SHP77 (cell line): ENCODE measurements at places on chromosomes 2 and 18.

DNA sequence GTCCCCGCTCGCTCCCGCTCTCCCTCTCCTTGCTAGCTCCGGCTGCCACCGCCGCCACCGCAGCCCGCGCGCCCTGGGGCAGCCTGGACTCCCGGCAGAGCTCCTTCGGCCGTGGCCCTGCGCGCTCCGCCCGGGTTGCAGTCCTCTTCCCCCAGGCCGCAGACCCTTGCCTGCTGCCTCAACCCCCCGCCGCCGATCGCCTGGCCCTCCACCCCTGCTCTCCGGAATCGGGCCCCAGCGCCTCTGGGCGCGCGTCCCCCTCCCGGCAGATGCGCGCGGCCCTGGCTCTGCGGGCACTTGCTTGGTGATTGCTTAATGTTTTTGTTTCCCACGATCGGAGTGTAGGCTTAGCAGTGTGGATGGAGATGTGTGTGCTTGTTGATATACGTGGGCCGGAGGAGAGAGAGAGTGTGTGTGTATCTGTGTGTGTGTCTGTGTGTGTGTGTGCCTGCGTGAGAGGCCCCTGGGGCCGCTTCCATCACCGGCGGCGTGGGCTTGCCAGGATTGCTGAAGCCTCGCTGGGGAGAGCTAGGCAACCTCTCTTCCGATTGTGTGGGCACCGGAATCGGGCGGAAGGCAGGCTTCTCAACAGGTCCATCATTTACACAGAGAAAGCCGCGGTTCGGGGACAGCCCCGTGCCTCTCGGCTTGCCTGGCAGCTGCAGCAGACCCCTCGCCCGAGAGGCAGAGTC, 877 bp downstream of the INHBB start:
- DNase-seq: no peak

DNA sequence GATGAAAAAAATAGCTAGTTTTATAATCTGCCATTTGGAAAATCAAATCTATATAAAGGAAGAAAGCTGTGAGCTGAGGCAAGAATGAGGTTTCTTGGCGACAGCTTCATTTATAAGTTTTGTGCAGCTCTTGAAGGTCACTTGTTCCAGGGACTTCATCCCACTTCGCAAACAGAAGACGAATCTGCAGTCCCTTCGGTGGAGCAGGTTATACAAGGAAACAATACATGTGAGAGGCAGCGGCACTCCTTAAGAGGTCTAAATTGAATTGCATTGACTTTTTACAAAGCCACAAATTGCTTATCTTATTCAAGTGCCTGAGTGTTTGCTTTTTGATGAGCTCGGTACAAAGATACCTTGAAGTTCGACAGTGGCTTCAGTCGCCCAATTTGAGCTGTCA, 72.2 kb downstream of the C1QL2 start:
- no peak for DNase-seq

- DNase-seq: no peak
Measured at GRCh38 chr2:150426724-150427123, 60.7 kb downstream of the RND3 start.

- DNase-seq: no peak
Measured at GRCh38 chr18:78246050-78246449, 733.6 kb upstream of the SALL3 start.

DNA sequence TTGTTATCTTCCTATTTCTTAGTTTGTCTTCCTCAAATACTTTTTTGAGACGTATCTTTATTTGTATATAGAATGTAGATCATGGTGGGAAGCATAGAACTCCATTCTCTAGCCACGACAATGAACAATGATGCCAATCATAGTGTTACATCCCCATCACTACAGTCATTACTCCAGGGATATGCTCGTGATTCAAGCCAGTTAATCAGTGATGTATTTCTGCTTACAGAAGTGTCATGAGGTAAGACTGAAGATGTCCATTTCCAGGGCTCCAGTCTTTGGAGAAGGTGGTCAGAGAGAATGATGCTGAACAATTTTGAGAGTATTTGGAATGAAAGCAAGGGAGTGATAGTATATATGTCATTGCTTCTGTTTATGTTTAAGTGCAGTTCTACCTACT, 777.2 kb upstream of the TMEFF2 start:
- DNase-seq: no peak

DNA sequence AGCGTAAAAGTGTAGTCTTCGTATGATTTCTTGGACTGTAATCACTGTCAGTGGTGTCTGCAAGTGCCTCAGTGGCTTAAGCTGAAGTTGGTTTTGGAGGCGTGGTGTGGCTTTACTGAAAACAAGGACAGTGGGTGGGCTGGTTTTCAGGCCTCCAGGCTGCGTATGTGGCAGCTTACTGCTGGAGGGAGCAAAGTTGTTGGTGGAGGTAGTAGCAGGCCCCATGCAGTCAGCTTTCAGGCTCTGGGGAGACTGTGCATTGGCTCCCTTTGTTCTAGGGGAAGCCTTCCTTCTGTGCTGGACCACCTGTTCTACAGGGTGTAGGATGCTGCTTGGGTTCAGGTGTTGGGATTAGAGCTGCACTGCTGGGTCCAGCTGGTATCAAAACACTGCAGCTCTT, 91.6 kb downstream of the NCK2 start:
- no peak for DNase-seq

- DNase-seq: no peak
Measured at GRCh38 chr18:73920033-73920432, 227.6 kb downstream of the FBXO15 start.

- no peak for DNase-seq
Measured at GRCh38 chr18:27109451-27109850, 75.7 kb downstream of the CHST9 start.

- no peak for DNase-seq
Measured at GRCh38 chr2:16102976-16103380, 162.6 kb downstream of the MYCN start.

GRCh38 chr2:75018162-75018561, 59.7 kb downstream of the POLE4 start:
- no peak for DNase-seq

DNA sequence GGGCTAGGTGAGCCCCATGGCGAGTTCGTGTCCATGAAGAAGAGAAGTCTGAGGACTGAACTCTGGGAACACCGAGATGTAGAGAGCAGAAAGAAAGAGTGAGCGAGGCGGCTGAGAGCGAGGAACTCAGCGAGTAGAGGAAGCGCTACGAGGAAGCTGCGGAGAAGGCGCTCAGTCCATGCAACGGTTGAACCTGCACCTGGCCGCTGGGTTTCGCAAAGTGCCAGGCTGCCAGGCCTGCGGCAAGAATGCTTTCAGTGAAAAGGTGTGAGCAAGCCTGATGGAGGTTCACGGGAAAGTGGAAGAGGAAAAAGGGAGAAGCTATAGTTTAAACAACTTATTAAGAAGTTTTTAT, 251.0 kb upstream of the TMEM200C start:
- no peak for DNase-seq

DNA sequence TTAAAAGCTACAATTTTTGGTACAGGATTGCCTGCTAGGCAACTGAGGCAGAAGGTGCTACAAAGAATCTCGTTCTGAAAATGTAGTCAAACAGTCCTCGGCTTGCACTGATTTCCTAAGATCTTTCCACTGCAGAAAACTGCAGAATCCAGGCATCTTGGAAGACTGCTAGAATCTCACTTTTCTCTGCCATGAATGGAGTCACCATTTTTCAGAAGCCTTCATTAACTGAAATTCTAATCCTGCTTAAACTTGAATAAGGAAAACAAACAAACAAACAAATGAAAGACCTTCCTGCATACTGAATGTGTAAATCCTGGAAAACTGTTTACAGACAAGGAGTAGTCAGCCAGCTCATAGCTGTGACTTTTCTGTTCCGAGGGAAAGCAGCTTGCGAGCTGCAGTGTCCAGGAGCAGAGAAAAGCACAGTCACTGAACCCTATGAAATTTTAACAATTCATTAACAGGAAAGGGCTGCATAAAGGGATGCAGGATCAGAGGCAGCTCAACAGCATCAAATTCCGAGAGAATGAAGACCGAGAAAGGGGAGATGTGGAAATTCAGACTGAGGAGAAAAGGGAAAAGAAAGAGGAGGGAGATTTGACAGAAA, 210.5 kb upstream of the PIK3C3 start:
- DNase-seq: peak; percentile 6

DNA sequence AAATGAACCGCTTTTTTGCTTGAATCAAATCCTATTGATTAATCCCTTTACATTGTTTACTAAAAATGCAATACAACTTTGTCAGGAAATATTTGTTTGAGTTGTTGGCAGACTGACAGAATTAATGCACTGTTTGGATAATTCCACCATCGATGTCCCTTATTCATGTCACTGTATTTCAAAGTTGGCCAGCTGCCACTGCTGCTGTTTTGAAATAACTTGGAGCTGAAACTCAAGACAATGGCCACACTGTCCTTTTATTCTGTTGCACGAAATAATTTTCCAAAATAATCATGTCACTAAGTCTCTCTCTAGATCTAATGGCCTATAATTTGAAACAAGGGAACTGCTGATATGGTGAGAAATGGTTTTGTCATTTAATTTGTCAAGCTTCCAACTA, 55.2 kb upstream of the PAX3 start:
- DNase-seq: no peak

DNA sequence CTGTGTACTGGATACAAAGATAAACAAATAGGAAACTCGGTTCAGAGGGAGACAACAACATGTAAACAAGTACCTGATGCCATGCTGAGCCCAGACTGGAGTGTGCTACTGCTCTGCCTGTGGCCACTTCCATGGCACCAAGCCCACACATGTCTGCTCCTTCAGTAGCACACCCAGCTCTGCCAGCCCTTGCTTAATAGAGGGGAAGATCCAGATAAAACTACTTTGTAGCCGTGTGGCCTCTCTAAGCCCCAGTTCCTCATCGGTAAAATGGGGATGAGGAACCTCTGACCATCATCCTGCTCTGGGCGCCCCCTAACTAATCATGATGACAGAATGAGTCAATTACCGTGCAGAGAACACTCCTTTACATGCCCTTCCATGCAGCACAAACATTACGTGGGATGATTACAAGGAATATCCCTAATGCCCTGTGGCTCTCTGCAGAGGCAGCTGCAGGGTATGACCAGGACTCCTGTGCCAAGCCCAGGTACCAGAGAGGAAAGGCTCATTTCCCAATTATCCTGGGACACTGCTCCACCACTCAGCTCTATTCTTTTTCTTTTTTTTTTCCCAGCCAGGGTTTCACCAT, 34.9 kb downstream of the DNMT3A start:
- DNase-seq: no peak

DNA sequence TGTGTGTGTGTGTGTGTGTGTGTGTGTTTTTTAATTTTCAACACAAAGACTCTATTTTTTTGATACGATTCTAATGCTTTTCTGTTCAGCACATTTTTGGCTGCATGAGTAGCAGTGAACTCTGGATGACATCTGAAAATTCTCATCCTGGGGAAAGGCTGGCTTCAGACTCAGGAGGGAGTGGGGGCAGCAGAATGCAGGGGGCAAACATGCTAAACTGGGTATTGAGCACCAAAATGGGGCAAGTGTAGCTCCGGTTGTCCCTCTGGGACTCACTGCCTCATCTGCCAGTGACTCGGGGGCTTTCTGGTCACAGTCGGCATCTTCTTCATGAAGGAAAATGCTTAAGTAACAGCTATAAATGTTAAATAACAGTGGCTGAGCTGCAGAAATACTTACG, 116.8 kb upstream of the PID1 start:
- no peak for DNase-seq

DNA sequence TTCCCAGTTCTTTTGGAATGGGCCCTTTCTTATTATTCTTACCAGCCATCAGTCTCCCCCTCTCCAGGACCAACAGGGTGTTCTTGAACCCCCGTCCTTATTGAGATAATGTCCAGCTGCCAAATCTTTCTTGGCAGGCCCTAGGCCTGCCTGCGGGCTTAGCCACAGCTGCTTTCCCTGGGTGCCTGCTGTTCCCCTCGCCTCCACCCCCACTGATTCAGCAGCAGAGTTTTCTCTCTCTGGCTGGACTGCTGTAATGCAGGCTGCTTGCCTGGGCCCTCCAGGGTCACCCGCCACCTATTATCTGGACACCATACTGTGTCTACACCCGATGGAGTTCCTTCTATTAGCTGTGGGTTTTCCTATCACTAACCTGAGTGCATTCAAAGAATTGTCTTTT, 395.4 kb upstream of the ATP5MC3 start:
- DNase-seq: no peak

DNA sequence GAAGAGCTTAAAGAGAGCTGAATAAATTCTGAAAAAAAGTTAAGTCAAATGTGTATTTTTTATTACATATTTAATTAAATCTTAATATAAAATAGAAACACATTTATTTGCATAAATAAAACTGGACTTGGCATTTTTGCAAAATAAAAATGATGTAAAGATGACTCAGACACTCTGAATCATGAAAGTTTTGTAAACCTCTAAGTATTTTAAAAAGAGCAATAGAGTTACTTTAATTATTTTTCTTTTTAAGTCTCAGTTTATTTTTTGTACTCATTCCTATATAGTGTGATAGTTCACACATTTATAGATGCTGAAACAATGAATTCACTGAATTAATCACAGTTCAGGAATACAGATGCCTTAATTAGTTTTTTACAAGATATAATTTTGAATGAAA, 109.9 kb upstream of the DTNA start:
- DNase-seq: no peak

- no peak for DNase-seq
Measured at GRCh38 chr2:196289000-196289399, 117.6 kb upstream of the STK17B start.

- no peak for DNase-seq
Measured at GRCh38 chr2:109089602-109090300, 39.3 kb upstream of the SH3RF3 start.

DNA sequence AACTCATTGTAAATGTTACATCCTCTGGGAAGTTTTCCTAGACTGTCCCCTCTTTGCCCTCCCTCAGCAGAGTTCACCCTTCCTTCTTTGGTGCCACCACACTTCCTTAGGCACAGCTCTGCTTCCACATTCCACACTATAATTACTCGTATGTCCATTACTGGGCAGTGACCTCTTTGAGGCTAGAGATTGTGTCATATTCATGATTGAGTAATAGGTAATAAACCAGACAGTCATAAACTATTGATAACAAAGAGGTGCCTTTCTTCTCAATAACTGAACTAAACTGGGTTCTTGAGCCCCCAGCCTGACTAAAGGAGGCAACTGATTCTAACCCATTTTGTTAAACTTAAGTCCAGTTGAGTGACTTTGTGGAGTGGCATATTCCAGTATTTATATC, 28.3 kb downstream of the MYO3B start:
- DNase-seq: no peak

GRCh38 chr2:10432311-10433181, 15.6 kb downstream of the ODC1 start:
- DNase-seq: peak; percentile 75

- no peak for DNase-seq
Measured at GRCh38 chr2:206543073-206543472, 99.2 kb upstream of the FAM237A start.
